GM23248 (cell line): ENCODE measurements at places on chromosomes 1 and 21. TPM values are rescaled to one million over a fixed set of nuclear protein-coding genes. Genes with fewer than 3 reads are reported as not detected.
A peak's percentile ranks its signal among the peaks of the same experiment; 100 is the strongest.

DNA sequence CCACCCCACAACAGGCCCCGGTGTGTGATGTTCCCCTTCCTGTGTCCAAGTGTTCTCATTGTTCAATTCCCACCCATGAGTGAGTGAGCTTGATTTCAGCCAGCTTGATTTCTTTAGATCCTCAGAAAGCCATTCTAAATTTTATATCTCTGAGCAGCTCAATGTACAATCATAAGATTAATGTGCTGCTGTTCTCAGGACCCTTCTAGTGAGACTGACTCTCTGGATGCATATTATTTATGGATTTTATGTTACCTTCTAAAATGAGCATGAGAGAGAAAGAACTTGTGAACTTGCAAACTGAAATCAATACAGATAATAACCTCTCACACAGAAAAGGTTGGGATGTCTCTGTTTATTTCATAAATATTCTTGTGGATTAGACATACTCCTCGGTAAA lies 1133.5 kb upstream of the TMPRSS15 start:
- DNase-seq, result no peak

DNA sequence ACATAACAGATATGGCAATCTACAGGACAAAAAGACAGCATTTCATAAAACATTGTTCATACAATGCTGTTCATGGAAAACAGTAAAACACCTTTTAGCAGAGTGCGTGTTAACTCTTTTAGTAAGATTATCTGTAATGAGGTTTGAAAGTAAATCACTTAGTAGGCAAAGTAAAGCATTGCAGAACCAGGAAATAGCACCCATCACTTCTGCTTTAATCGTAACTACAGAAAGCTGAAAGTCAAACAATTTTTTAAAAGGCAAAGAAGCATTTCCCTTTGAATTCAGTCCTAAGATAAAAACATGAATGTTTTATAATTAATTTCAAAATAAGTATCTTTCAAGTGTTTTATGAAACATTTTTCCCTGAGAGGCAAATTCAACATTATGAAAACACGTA lies 63.3 kb upstream of the RNF11 start:
- no peak for DNase-seq

GRCh38 chr1:147626291-147626690 lies 44.0 kb downstream of the ACP6 start:
- no peak for DNase-seq

DNA sequence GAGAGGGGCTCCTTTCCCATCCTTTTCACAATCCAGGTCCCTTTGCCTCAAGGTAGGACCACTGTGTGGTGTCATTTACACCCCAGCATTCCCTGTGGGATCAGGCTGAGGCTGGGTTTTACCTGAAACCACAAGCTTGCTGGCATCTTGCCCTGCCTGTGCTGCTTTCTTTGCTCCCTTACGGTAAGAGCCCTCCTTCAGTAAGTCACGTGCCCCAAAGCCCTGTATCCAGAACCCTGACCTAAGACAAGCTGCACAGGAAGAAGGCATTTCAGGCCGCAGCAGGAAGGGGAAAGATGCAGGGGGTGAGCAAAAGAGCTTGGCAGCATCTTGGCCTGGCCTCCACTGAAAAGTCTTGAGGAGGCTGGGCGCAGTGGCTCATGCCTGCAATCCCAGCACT lies 58.4 kb downstream of the KLHDC7A start:
- no peak for DNase-seq

GRCh38 chr21:18630446-18630845 lies 226.9 kb upstream of the TMPRSS15 start:
- DNase-seq, result no peak

GRCh38 chr1:223621312-223621734 lies 44.2 kb downstream of the CAPN8 start:
- DNase-seq, result no peak

GRCh38 chr1:36503733-36504132 lies 21.0 kb upstream of the CSF3R start:
- no peak for DNase-seq

DNA sequence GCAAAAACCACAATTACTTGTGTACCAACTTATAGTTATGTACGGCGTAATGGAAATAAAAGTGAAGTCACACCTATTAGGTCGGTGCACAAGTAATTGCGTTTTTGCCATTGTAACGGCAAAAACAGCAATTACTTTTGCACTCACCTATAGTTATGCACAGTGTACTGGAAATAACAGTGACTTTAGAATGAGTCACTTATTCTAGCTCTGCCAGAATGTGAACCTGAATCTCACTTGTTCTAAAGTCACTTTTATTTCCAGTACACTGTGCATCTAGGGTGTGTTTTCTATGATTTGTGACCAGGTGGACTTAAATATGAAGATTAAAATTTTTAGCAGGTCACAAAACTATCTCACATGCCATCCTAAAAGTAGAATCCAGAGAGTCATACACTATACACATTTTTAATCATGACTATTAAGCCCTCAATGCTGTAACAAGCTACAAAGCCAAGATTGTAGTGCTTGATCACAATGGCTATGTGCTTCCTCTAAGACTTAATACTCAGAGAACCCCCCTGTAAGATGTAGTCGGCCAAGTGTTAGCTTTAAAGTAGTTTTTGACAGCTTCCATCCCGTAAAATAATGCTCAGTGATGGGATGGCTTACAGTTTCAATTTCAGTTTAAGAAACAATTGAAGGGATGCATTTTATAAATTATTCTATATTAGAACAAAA lies 218.8 kb downstream of the NEGR1 start:
- DNase-seq, result peak; percentile 4

DNA sequence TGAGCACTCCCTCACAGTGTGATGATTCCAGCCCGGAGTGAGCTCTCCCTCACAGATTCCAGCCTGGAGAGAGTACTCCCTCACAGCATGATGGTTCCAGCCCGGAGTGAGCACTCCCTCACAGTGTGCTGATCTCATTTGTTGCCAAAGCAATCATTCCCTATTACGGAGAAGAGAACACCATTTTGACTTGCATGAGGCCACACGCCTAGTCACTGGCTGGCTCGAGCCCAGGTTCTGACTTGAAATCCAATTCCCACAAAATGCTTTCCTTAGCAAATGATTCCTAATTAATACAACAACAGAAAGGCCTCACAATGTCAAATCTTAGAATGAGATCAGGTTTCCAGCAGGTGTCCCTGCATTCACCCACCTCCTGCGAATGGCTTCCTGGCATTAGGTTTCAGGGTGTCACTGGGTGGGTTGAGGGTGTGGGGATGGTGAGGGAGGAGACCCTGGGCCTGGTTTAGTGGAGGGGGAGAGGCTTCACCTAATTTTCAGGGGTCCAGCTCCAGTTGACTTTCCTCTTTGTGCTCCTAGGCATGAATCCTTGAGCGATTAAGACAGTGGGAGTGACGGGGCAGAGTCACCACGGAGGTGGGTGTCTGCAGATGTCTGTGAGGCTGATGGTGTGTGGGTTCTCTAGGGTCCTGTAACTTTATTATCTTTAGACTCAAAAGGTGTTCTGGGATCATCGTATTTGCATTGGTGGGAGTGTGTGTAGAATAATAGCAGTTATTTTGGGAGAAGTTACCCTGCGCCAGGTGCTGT lies 158.5 kb downstream of the KCNJ6 start:
- DNase-seq, result peak; percentile 32

DNA sequence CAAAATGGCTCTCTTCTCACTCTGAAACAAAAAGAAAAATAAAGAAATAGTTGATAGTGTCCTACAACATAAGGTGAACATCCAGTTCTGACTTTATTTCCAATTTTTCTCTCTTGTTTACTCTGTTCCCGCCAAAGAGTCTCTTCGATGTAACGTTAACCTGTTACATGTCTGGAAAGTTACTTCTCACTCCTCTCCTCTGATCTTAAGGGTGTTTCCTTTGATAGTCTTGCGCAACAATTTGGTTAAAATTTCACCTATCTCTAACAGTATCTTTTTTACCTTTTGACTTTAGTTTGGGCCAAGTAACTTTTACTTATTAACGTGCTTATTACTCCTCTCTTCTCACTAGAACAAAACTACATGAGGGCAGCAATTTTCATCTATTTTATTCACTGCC lies 1450.2 kb downstream of the BRINP3 start:
- no peak for DNase-seq

DNA sequence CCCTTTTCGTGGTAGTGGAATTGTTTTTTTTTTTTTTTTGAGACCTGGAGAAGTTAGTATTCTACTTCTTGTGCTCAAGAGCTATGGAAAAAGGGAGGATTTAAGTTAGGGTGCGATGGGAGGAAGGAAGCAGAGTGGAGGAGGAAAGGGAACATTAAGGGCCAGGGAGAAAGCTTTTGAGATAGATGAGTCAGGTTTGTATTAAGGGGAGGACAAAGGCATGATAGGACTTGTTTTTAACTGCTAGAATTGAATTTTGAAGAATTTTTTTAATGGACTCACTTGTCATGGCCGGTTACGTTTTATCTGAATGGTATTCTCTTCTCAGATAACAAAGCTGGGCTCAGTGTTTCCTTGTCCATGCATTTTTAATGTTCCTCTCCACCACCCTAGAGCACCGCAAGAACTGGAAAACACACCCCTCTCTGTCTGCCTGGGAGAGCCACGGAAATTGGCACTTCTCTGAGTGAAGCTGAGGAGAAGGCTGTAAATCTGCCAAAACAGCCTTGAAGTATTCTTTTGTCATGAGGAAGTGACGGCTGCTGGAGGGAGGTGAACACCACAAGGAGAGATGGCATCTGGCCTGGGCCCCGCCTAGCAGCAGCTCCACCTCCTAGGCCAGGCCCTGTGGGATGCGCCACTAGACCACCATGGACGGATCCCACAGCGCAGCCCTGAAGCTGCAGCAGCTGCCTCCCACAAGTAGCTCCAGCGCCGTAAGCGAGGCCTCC lies 3.5 kb downstream of the NIPAL3 start:
- DNase-seq, result peak; percentile 42

Gene CLCA1
- total RNA-seq, result not detected in 2 replicates

Gene MAEL
- total RNA-seq, result not detected in 2 replicates

Gene GPR37L1
- not detected in 2 replicates for total RNA-seq
